T-helper 2 cell treated with Interferon-gamma antibody and Interleukin-4, amounts not matched to agents 5 μg/mL and 100 μg/mL, for 36 hours (primary cell): ENCODE measurements at places on chromosomes 7 and 10.

DNA sequence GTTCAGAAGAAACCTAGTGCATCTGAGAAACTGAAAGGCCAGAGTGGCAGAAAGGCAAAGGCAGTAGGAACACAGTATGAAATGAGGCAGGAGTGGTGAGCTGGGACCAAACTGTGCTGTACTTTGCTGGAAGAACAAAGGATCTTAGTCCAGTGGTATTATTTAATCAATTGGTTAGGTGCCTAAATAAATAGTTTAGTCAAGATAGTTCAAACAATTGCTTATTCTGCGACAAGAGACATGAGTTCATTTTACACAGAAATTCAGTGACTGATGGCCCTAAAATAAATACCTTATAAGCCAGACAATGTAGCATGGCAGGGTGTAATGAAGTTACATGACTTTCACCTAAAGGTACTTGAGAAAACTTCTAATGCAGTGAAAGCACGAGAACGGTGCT is 181.8 kb upstream of the LRRN3 start:
- DNase-seq = no peak

- DNase-seq = no peak
Observed at GRCh38 chr10:79296431-79296830, 50.8 kb upstream of the PPIF start.

GRCh38 chr10:108450280-108450679 is 1285.8 kb upstream of the SORCS1 start:
- no peak for DNase-seq

DNA sequence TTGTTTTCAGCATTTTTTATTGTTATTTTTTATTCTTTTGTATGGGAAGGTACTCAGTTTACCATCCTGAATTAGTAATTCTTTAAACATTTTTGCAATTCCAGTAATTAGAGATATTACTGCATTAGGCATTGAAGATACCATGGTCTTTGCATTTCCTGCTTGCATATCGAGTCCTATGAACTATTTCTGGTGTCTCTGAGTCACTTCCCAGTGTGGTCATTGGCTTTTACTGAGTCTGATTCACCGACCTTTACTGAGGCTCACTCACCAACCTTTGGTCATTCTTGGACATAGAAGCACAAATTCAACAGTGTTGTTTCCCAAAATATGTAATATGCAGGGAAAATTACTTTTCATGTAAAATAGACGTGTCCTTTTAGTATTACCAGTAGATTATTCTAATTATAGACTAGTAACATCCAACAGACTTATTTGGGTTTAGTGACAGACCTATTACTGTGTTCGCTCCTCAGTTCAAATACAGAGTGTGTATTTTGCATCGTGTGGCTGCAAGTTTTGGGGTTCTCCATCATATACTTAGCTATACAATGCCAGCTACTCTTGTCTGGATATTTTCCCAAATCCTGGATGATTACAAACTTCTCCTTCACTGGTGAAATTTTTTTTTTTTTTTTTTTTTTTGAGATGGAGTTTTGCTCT is 180.7 kb upstream of the PRSS1 start:
- DNase-seq = no peak

GRCh38 chr10:100827819-100828737 is 82.7 kb downstream of the PAX2 start:
- peak; percentile 32 for DNase-seq

DNA sequence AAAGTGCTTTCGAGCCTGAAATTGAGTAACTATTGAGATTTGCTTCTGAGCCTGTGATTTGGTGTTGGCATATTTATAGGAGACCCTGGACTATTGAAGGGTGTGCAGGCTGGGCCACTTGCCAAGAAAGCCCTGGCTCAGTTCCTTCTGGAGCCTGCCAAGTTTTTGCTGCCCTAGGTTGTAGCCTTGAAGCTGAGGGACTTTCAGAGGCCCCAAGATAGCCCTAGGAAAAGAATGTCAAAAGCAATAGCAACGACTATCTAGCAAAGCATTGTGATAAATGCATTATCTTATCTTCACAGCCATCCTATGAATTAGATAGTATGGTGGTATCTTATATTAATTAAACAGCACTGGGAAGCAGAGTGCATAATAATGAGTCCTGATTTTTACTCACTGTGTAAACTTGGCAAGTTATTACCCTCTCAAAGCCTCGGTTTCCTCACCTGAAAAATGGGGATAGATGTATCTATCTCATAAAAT is 473.7 kb upstream of the PODXL start:
- no peak for DNase-seq

DNA sequence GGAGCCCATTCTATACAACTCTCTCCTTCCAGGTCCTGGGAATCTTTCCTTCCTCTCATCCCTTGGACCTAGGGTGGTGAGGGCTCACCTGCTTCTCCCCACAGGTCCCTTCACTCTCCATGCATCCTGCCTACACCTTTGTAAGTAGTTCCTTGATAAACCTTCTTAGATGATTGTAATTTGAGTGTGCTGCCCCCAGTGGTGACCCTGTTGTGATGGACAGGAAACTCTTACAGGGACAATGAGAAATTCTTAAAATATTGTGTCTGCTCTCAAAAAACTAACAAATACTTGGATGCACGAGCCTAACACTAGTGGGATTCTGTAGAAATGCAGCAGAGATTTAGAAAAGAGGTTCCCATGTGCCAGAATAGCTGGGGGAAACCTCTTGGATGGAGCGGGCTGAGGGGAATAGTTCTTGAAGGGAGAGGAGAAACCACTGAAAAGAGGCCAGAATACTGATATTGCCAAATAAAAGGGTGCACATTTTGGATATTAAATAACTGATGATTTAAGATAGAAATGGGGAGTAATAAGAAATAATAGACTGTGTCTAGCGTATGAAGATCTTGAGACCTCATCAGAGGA is 6.7 kb upstream of the PAXIP1 start:
- DNase-seq = no peak

- DNase-seq = no peak
Observed at GRCh38 chr7:40498924-40499510, 364.2 kb downstream of the SUGCT start.

- no peak for DNase-seq
Observed at GRCh38 chr10:116183733-116184511, 89.1 kb downstream of the GFRA1 start.

GRCh38 chr7:98472521-98472954 is 71.6 kb upstream of the BAIAP2L1 start:
- DNase-seq = no peak

- DNase-seq = no peak
Observed at GRCh38 chr7:151426904-151427704, 12.8 kb downstream of the CRYGN start.

GRCh38 chr7:26376175-26376917 is 84.7 kb downstream of the SNX10 start:
- peak; percentile 33 for DNase-seq

GRCh38 chr7:5554287-5554610 is 130.6 kb upstream of the TNRC18 start:
- no peak for DNase-seq

DNA sequence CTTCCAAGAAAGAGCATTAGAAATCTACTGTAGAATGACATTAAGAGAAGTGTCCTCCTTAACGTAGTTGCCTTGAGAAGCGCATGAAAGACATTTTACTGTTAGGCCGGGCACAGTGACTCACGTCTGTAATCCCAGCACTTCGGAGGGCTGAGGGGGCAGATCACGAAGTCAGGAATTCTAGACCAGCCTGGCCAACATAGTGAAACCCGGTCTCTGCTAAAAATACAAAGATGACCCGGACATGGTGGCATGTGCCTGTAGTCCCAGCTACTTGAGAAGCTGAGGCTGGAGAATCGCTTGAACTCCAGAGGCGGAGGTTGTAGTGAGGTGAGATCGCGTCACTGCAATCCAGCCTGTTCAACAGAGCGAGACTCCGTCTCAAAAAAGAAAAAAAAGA is 28.9 kb downstream of the TARP start:
- DNase-seq = no peak
